HepG2 (cell line): ENCODE measurements at places on chromosomes 1 and 21. TPM values are rescaled to one million over a fixed set of nuclear protein-coding genes. Genes with fewer than 3 reads are reported as not detected.

The LEPR gene
- 0.60 and 0.73 TPM in 2 replicates for total RNA-seq

DNA sequence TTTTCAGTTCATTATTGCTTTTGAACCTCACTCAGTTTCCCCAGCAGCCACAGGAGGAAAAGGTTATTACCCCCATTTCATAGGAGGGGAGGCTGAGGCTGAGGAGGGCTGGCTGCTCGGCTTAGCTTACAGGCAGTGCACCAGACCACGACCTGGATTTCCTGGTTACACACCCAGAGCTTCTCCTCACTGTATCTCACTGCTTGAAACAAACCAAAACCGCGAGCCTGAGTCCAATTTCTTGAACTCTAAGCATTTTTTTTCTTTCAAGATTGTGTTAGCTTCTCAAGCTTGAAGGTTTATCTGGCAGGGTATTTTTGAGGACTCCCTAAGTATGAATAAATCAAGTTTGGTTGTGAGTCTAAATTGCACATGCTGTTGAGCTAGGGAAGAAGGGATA lies 188.9 kb upstream of the EDN2 start:
- DNase-seq: no peak
- no peaks in the 10 kb centered on the region for H3K36me3 ChIP-seq
- peaks cover 19% of the 10 kb centered on the region; the same call in 2 of the 3 replicates for H3K27me3 ChIP-seq
- H3K4me1 ChIP-seq: no peaks in the 10 kb centered on the region

- no peaks in the 10 kb centered on the region for H3K27me3 ChIP-seq
- H3K4me1 ChIP-seq: peaks cover 42% of the 10 kb centered on the region
- no peak overlapping the region for H3K27ac ChIP-seq
- no peaks in the 10 kb centered on the region; the same call in 1 of the 2 replicates for H3K36me3 ChIP-seq
- H3K4me3 ChIP-seq: no peak overlapping the region
Measured at GRCh38 chr1:88698140-88698539, 14.1 kb downstream of the PKN2 start.

- no peaks in the 10 kb centered on the region; the same call in 1 of the 2 replicates for H3K27me3 ChIP-seq
- H3K36me3 ChIP-seq: no peaks in the 10 kb centered on the region
- H3K27ac ChIP-seq: no peak overlapping the region
- DNase-seq: no peak
Measured at GRCh38 chr1:201982082-201982622, 296 bp upstream of the RNPEP start.

The IVL gene
- not detected in 2 replicates for total RNA-seq

The OR2M3 gene
- total RNA-seq: not detected in 2 replicates

The SHISAL2A gene
- total RNA-seq: not detected in 2 replicates

DNA sequence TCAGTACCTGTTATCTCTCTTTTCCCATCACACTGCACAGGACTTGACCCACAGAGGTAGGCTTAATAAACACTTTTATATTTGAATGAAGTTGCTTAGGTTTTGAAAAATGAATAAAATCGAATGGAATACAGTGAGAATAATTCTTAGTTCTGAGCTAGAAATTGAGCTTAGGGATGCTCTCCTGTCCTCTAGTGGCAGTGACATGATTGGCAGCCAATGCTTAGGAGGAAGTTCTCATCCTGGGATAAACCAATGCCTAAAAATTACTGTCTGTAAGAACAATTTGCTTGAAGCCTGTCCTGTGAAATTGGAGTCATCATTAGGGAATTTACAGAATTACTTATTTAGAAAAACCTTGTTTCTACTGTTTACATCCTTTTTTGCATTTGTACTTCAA lies 21.3 kb upstream of the CYP4X1 start:
- no peaks in the 10 kb centered on the region for H3K4me1 ChIP-seq
- H3K4me3 ChIP-seq: no peak overlapping the region
- no peak overlapping the region for H3K27ac ChIP-seq

The DNALI1 gene
- total RNA-seq: 0.42 and 0.52 TPM in 2 replicates
